H1 (cell line): ENCODE measurements at places on chromosomes 6 and 20.

- DNase-seq: no peak
Observed at GRCh38 chr6:5619249-5619648, 357.9 kb downstream of the FARS2 start.

GRCh38 chr6:64330694-64331307, 695.2 kb downstream of the PHF3 start:
- DNase-seq: peak; percentile 21

GRCh38 chr6:42220807-42221206, 3.1 kb upstream of the MRPS10 start:
- no peak for DNase-seq

DNA sequence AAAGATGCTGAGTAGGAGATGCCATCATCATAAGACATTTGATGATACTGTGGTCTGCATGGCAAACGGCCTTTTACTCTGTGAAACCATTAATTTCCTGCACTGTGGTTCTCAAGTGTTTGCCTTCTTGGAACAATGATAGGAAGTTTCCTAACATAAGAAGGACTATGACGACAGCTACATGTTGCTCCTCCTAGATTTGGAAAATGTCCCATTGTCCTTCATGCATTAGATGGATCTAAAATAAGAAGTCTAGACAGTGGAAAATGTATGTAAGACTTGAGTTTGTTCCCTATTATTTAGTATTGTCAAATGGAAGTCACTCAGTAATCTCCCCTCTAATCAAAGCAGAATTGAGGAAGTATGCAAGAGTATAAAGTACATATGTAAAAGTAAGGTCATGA, 98.5 kb upstream of the TMEM170B start:
- DNase-seq: no peak

DNA sequence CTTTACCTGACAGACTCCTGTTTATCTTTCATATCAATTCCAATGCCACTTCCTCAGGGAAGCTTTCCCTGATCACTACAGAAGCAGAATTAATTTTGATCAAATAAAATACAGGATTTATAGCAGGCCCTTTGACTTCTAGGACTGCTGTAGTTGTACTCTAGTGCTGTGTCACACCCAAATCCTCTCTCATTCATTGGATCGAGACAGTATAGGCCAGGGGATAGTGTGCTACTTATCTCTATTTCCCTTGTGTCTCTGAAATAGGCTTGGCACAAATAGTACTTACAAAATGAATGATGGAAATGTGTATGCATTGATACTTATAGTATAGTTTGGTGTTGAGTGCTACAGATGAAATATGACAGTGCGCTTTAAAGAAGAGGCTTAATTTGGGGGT, 19.8 kb downstream of the RALY start:
- no peak for DNase-seq

DNA sequence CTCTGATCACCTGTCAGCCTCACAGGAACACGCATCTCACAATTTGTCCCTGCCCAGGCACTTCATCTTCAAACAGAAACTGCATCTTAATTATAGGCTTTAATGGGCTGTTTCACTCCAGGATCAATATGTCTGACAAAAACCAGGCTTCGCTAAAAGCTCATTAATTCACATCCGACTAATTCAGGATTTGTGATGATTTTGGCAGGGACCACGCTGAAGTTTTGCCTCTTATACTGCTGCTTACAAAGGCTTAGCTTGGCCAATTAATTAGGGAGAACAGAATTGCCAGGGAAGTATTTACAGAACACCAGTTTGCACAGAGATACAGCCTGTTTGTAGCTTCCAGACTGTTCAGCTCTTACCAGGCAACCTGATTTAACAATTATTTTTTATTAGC, 541.0 kb upstream of the SPTLC3 start:
- DNase-seq: no peak

DNA sequence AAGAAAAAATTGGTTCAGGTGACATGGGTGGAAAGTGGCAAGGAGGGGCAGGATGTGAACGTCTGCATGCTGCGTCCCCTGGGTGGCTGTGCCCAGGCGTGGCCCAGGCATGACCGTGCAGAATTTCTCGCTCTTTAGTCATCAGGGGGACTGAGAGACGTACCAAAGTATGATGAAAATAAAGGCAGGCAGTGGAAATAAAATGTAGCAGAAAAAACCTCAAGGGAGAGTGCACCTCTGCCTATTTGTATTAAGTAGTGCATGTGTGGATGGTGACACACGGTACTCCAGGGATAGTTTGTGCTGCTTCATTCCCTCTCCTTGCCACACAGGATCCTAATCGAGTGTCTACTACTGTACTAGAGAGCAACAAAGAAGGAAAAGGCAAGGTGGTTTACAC, 81.1 kb downstream of the ATP9A start:
- DNase-seq: no peak

DNA sequence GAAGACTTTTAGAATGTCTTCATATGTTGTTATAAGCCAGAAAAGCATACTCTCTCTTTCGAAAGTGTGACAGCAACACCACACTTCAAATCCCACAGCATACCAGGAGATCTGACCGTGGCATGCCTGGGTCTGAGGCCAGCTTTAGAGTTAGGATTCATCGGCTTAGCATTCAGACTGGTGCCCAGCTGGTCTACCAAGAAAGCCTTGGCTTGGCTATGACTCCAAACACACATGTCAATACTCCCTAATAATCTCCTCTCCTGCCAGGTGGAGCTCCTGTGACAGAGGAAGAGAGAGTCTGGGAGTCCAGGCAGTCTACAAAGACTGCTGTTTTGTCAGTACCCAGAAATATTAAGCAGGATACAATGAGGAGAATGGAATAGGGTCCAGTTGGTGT, 77.1 kb upstream of the MAN1A1 start:
- DNase-seq: no peak

GRCh38 chr6:14709066-14709670, 536.7 kb upstream of the JARID2 start:
- DNase-seq: no peak

DNA sequence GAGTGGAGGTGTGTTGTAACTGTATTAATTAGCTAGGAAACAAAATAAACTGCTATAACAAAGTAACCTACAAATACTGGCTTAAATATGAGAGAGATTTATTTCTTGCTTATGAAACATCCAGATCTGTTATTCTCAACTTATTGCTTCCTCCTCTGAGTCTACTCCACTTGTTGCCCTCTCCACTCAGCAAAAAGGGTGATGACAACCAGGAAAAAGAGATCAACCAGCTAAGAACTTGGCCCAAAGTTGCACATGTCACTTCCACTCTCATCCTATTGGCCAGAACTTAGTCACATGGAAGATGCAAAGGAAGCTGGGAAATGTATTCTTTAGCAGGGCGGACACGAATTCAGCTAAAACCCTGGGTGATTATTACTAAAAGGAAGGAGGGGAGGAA, 5.2 kb upstream of the TP53RK start:
- no peak for DNase-seq

DNA sequence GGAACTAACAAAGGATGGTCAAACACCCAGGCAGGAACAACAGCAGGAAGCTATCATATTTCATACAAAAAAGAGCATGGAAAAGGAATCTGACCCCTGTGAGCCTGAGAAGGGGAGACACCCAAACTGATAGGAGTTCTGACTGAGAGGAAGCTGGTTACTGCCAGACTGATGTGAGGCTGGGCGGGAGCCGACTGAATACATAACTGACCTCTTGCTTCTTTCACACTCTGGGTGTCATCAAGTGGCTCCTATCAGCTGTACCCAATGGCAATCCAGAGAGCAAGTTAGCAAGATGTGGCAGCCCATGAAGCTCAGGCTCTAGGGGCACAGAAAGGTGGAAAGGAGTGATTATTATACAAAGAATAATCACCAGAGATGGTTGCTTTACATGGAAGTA, 795.1 kb upstream of the HS3ST5 start:
- DNase-seq: no peak

DNA sequence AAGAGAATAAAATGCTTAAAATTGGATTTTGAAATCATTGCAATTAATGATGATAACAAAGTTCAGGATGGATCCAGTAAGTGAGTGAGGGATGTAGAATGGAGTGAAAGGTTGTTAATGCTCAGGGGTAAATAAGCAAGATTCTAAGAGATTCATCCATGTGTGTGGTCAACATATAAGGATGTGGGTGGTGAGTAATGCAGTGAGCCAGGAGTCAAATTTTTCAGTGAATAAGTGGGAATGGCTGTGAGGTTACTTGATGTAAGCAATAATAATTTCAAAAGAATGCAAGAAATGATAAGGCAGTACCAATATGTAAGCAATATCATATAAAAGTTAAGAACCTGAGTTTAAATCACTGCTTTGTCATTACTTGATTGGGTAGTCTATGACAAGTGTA, 207.5 kb upstream of the ADGRB3 start:
- DNase-seq: no peak

GRCh38 chr6:15999201-15999600, 129.7 kb upstream of the MYLIP start:
- DNase-seq: no peak

DNA sequence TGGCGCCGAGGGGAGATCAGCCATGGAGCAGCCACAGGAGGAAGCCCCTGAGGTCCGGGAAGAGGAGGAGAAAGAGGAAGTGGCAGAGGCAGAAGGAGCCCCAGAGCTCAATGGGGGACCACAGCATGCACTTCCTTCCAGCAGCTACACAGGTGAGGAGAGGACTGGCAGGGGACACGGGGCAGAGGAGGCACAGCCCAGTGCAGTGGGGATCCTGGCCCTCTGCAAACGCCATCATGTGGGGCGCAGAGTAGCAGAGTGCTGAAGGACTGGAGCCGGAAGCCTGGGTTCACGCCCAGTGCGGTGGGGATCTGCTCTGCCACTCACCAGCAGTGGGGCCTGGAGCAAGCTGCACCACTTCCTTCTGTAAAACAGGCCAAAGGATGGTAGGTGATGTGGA, 41.1 kb upstream of the FANCE start:
- DNase-seq: no peak

DNA sequence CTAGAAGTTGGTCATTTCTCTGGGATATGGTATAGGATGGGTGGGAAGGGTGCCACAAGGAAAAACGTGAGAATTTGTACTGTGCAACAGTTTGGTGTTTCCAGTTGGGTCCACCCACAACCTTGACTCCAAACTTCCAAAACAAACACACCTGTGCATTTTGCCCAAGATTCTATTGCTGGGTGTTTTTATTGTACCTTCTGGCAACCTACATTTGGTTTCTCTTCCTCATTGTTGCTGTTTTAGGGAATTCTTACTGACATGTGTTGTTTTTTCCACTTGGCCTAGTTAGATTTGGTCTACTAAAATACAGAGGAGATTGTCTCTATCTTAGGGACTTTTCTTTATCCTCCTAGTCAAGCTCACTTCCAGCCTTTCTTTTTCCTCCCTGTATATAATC, 16.7 kb downstream of the TULP4 start:
- DNase-seq: no peak

GRCh38 chr6:90274451-90275030, 22.1 kb downstream of the BACH2 start:
- DNase-seq: no peak

DNA sequence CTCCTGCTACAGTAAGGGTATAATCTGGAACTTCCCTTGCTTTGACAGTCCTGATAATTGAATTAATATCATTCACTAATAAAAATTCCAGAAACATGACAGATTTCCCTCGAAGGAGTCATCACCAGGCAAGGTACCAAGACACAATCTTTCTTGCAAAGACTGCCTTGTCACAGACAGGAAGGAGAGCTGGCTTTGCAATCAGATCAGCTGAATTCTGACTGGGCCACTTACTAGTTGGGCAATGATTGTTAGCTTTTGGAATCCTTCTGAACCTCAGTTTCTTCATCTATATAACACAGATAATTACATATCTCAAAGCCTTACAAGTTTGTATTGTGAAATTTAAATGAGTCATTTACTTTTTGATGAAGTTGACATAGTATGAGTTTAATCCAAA, 344.2 kb downstream of the RFPL4B start:
- no peak for DNase-seq

GRCh38 chr20:53226826-53227225, 254.7 kb downstream of the TSHZ2 start:
- DNase-seq: no peak

DNA sequence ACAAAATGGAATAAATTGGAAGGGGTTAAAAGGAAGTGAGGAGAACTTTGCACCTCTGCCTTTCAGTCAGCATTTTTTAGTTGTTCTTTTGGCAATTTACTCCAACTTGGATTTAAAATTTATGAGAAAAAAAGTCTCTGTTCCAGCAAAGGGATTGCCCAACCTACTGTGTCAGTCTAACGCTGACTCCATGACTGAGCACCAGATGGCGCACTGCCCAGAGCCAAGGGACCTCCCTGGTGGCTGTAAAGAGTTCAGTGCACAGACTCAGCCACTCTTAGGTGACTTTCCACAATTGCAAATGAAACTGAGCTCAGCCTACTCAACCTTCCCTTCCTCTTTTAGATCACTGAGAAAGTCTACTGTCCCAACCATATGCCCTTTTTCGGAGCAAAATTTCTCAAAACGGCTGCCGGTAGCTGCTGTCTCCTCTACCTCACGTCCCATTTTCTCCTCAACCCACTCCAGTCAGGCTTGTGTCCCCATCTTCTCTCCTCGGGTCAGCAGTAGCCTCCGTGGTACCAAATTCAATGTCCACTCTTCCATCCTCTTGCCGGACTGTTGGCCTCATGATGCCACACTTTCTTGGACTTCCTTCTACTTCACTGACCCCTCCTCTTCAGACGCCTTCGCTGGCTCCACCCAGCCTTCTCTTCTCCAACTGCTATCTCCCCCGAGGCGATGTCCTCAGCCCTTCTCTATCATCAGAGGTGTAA, 38.7 kb downstream of the GSTA2 start:
- DNase-seq: peak; percentile 75

DNA sequence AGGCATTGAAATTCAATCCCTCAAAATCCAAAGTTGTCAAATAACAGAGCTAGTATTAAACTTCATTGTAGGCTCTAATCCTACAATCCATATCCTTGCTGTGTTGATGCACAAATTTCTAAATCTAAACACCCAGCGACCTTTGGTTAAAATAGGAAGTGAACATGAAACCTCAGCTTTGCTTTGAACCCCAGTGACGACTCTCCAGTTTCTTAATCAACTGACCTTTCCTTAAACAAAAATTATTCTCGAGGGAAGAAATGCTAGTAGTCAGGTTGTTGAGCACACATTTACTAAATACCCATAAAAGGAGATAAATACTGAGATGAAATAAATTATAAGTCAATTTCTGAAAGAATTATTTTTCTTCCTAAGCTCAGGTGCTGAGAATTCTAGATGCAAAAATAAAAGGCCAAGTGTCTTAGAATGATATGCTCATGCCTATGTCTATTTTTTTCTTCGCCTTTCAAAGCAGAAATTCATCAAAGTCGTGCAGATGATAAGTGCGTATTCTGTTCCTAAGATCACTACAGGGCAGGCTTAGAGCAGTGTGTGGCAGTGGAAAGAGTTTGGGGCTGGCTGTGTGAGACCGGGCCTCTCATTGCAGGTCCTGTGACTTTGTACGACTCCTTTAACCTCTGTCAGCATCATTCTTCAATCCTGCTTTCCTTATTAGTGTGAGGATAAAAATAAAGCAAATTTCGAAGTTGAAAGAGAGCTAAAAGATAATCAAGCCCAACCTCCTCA, 208.7 kb downstream of the PRL start:
- DNase-seq: no peak

- DNase-seq: no peak
Observed at GRCh38 chr6:43669050-43669921, 18.3 kb downstream of the MRPS18A start.
